Activated T-cell treated with anti-CD3 and anti-CD28 coated beads, Interleukin-2, amount 50 U/mL, for 4 hours (primary cell): ENCODE measurements at places on chromosomes 1 and 21. TPM values are rescaled to one million over a fixed set of nuclear protein-coding genes. Genes with fewer than 3 reads are reported as not detected.

- DNase-seq, result no peak
Observed at GRCh38 chr1:84823511-84823910, 69.5 kb downstream of the LPAR3 start.

- no peak for DNase-seq
Observed at GRCh38 chr1:245921417-245921816, 585.7 kb downstream of the SMYD3 start.

GRCh38 chr1:229888157-229888556 is 178.9 kb upstream of the GALNT2 start:
- DNase-seq, result no peak

DNA sequence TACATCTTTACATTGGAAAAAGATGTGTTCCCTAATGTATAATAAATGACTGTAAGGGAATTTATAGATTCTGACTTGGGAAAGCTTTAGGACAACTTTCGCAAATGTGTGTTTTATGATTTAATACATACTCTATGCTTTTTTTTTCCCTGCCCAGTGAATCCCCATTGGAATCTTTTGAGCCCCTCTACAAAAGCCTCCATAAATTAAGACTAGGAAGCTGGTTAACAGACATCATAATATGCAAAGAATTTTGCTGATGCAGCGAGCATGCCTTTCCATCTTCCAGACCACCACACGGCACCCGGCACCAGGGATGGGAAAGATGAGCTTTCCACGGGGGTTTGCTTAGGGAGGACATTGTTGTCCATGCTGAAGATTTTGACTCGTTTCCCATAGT is 156.1 kb upstream of the IVNS1ABP start:
- no peak for DNase-seq

The RNU1-3 gene
- total RNA-seq, result 1,321 TPM

- DNase-seq, result no peak
Observed at GRCh38 chr1:61956016-61956645, 213.9 kb downstream of the PATJ start.

The KRTAP19-3 gene
- total RNA-seq, result not detected

The CSF3R gene
- not detected for total RNA-seq

DNA sequence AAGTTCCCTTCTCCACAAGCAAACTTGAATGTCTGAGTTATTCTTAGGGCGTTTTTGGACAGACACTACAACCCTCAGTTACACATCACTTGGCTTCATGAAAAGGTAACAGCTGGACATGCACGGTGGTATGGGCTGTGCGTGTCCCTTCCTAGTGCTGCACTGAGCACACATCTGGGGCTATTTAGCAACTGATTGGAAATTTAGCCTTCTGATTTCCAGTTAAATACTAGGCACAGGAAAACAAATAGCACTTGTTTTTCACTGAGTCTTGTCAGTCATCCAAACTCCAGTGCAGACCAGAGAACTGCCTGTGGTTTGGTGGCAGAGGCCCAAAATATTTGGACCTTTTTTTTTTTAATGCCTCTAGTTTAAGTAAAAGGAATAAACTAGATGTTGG is 134.7 kb downstream of the TGFBR3 start:
- DNase-seq, result no peak

GRCh38 chr21:41926117-41926806 is 27.6 kb downstream of the C2CD2 start:
- DNase-seq, result no peak

The PRAMEF26 gene
- total RNA-seq, result not detected

The SAMD13 gene
- total RNA-seq, result not detected

DNA sequence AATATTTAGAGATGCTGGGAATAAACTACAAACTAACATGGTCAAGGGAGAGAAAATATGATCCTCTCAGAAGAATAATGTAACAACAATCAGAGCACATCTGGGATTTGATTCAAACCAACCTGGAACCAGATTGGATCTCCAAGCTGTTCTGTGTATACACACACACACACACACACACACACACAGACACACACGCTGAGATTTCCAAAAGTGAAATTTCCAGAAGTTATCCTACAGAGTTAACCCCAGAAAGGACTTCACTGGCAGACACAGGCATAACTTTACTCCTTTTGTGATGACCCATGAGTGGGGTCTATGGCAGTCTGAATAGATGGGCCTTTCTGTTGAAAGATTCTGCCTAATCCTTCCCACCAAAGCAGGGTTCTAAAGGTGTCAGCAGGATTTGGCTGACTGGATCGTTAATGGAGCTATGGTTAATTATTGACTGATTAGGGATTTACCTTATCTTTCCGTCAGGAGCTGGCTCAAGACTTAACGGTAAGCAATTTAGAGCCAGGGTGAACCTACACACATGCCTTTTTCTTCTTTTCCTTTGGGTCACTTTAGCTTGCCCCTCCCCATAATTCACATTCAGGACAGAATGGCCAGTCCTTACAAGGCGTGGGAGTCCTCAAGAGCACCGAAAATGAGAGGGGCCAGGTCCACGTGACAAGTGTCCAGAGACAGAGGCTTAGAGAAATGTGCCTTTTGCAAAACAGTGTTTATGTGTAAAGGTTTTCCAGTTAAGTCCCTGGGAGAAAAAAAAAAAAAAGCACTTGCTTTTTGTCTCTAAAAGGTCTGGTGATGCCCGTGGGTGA is 10.9 kb upstream of the PROX1 start:
- DNase-seq, result no peak

GRCh38 chr21:46150491-46151121 is 4.8 kb downstream of the FTCD start:
- DNase-seq, result no peak

DNA sequence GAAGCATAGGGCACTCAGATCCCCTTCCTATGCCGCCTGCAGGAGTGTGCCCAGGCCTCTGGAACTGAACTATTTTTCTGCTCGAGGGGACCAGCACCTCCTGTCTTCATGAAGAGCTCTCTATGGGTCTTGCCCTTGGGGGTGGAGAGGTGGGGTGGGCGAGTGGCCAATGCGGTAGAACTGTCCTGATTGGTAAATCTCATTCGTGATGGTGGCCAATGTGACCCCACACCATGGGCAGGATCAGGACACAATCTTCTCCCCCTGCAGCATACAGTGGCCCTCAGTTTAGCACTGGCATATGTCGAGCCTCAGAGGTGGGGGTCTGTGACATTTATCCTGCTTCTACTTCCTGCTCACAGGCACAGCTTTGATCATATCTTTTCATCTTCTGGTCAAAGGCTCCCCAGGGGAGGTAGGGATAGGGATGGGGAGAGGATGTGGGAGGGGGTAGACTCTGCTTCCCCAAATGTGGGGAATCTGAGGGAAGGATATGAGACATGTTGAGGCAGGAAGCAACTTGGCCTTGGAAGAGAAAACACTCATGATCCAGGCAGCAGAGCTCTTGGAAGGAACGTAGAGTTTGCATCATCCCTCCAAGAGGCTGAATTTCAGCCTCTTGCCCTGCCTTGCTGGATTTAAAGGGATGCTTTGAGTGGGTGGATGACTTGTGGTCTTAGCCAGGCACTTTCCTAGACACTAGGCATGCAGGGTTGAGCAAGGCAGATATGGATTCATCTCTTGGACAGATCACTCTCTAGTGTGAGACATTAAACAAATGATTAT is 81.8 kb downstream of the LAMC2 start:
- DNase-seq, result no peak

GRCh38 chr1:56028244-56028643 is 551.1 kb downstream of the PLPP3 start:
- DNase-seq, result no peak

DNA sequence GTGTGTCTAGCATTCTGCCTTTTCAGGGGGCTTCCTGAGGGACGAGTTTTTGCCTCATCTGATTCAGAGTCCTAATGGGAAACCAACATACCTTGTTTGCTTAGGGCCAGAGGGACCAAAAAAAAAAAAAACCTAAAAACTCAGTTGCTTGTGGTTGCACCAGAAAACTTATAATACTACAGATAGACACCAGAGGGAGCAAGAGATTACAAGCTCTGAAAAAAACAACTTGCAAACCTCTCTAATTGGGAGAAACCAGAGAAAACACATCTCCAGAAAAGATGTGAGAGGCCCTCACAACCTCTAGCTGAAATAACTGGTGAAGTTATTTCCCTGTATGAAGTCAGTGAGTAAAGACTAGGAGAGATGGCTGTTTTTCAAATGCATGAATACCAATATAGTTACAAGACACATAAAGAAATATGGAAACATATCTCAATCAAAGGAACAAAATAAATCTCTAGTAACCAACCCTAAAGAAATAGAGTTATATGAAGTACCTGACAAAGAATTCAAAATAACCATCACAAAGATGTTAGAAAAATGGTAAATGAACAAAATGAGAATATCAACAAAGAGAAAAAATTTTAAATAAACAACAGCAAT is 233.7 kb upstream of the NFIA start:
- DNase-seq, result no peak
